Ascending aorta (tissue), 2 donors: ENCODE measurements at places on chromosomes 12 and 14.

DNA sequence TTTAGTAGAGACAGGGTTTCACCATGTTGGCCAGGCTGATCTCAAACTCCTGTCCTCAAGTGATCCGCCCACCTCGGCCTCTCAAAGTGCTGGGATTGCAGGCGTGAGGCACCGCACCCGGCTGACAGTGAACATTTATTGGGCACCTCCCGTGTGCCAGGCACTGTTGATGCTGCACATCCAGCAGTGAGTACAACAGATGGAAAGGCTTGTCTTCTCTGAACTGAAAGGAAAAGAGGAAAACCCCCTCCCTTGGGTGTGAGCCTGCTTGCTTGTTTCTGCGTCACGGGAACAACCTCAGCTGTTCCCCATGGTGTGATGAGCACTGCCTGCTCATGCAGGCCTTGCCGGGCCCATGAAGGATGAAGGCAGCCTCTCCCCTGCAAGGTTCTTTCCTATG, 39.5 kb downstream of the DGLUCY start:
- no peak overlapping the region for H3K27ac ChIP-seq
- H3K36me3 ChIP-seq, result no peaks in the 10 kb centered on the region
- DNase-seq, result no peak
- H3K27me3 ChIP-seq, result no peaks in the 10 kb centered on the region
- no peak overlapping the region for H3K4me3 ChIP-seq

- H3K4me3 ChIP-seq, result no peak overlapping the region
- H3K27me3 ChIP-seq, result no peaks in the 10 kb centered on the region
- H3K27ac ChIP-seq, result no peak overlapping the region
- H3K4me1 ChIP-seq, result no peaks in the 10 kb centered on the region
Measured at GRCh38 chr14:89056394-89056793, 231.9 kb downstream of the TTC8 start.

DNA sequence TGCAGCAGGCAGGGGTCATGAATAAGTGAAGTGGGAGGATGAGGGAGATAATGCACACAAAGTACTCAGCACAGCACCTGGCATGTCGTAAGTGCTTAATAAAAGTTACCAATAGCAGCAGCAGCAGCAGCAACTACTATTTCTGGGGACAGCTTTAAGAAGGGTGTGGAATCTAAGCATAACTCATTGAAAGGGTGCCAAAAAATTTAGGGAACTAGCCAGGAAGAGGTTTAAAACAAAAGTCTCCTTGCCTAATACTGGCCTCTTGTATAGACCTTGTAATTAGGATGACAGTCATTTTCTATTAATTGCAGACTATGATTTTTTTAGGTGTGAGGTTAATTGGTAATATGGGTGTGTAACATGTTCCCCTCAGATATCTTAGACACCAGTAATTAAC, 179.9 kb downstream of the PTPN11 start:
- no peaks in the 10 kb centered on the region for H3K36me3 ChIP-seq
- no peaks in the 10 kb centered on the region for H3K27me3 ChIP-seq
- H3K4me3 ChIP-seq, result no peak overlapping the region

- H3K4me3 ChIP-seq, result no peak overlapping the region
- H3K27ac ChIP-seq, result no peak overlapping the region
- no peaks in the 10 kb centered on the region for H3K36me3 ChIP-seq
- no peaks in the 10 kb centered on the region for H3K27me3 ChIP-seq
Measured at GRCh38 chr14:22210026-22210425, 379.0 kb downstream of the DAD1 start.

- no peak overlapping the region for H3K27ac ChIP-seq
- H3K4me3 ChIP-seq, result no peak overlapping the region
- no peaks in the 10 kb centered on the region for H3K27me3 ChIP-seq
- no peak for DNase-seq
- no peaks in the 10 kb centered on the region for H3K4me1 ChIP-seq
- H3K36me3 ChIP-seq, result no peaks in the 10 kb centered on the region
Measured at GRCh38 chr12:25816637-25817036, 141.8 kb upstream of the RASSF8 start.

GRCh38 chr12:87266305-87266704, 762.9 kb downstream of the C12orf50 start:
- H3K27me3 ChIP-seq, result no peaks in the 10 kb centered on the region
- H3K36me3 ChIP-seq, result no peaks in the 10 kb centered on the region
- no peak for DNase-seq
- no peak overlapping the region for H3K4me3 ChIP-seq

GRCh38 chr14:32525591-32525990, 196.5 kb downstream of the AKAP6 start:
- H3K36me3 ChIP-seq, result no peaks in the 10 kb centered on the region
- H3K4me3 ChIP-seq, result no peak overlapping the region
- DNase-seq, result no peak
- H3K4me1 ChIP-seq, result peaks cover 4% of the 10 kb centered on the region
- H3K27me3 ChIP-seq, result no peaks in the 10 kb centered on the region

GRCh38 chr14:85279407-85279806, 250.5 kb upstream of the FLRT2 start:
- H3K4me1 ChIP-seq, result no peaks in the 10 kb centered on the region
- DNase-seq, result no peak
- no peaks in the 10 kb centered on the region for H3K27me3 ChIP-seq
- H3K27ac ChIP-seq, result no peak overlapping the region
- H3K4me3 ChIP-seq, result no peak overlapping the region

DNA sequence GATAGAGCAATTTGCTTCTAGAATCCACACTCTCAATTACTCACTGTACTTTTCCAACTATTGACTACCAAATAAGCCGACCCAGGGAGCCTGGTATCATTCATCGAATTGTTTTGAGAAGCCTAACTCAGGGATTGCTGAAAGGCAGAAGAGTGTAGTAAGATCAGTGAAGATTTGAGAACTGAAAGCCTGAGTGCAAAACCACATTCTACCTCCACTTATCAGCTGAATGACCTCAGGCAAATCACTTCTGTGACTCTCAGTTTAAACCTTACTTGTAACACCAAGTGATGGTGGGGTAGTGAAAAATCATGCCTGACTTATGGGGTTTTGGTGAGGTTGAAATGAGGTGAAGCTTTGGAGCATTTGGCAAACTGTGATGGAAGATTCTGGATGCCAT, 126.1 kb upstream of the MAX start:
- H3K27me3 ChIP-seq, result no peaks in the 10 kb centered on the region
- H3K4me3 ChIP-seq, result no peak overlapping the region
- no peaks in the 10 kb centered on the region for H3K4me1 ChIP-seq
- H3K36me3 ChIP-seq, result no peaks in the 10 kb centered on the region
- H3K27ac ChIP-seq, result no peak overlapping the region
- no peak for DNase-seq

DNA sequence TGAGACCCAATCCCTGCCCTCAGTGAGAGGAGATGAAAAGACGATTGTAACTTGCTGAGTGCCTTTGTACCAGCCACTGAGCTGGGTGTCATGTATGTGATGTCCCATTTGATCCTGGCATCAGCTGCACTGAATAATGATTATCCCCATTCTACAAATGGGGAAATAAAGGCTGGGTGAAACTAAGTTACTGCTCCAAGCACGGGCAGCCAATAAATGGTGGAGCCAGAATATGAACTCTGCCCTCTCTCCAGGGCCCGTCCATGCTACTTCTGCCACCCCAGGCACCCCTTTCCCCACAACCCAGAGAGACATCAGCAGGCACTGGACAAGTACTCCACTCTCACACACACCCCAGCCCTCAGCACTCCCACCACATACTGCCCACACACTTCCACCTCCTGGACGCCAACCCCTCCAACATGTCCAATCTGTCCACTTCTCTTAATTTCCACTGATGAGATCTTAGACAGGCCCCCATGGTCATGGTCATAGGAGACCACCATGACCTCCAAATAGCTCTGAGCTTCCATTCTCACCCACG, 115.8 kb downstream of the DICER1 start:
- no peak for DNase-seq
- H3K4me1 ChIP-seq, result peaks cover 3% of the 10 kb centered on the region
- H3K4me3 ChIP-seq, result no peak overlapping the region
- no peaks in the 10 kb centered on the region for H3K27me3 ChIP-seq
- no peaks in the 10 kb centered on the region for H3K36me3 ChIP-seq

DNA sequence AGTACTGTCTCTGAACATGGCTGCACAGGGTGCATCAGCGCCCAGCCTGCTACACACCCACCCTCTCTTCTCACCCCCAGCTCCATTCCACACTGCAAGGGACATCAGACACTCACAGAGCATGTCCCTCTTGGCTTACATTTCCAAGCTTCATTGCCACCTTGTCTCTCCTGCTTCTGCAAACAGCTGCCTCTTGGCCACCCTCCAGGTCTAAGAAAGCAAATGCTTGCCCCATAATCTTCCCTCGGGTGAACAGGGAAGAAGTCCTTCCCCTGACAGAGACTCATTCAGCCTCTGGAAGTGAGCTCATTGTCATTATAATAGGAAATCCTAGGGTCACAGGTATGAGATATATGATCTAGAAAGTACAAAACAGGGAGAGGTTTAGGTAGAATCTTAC, 505.2 kb downstream of the RMST start:
- H3K27ac ChIP-seq, result no peak overlapping the region
- H3K27me3 ChIP-seq, result no peaks in the 10 kb centered on the region
- no peaks in the 10 kb centered on the region for H3K36me3 ChIP-seq
- no peak for DNase-seq

- no peaks in the 10 kb centered on the region for H3K27me3 ChIP-seq
- H3K36me3 ChIP-seq, result no peaks in the 10 kb centered on the region
- peaks cover 15% of the 10 kb centered on the region for H3K4me1 ChIP-seq
Measured at GRCh38 chr12:95412482-95413311, 61.3 kb upstream of the METAP2 start.

- H3K27ac ChIP-seq, result no peak overlapping the region
- DNase-seq, result no peak
- no peaks in the 10 kb centered on the region for H3K4me1 ChIP-seq
- no peaks in the 10 kb centered on the region for H3K36me3 ChIP-seq
- H3K4me3 ChIP-seq, result no peak overlapping the region
Measured at GRCh38 chr12:108938247-108938924, 58.5 kb downstream of the DAO start.

DNA sequence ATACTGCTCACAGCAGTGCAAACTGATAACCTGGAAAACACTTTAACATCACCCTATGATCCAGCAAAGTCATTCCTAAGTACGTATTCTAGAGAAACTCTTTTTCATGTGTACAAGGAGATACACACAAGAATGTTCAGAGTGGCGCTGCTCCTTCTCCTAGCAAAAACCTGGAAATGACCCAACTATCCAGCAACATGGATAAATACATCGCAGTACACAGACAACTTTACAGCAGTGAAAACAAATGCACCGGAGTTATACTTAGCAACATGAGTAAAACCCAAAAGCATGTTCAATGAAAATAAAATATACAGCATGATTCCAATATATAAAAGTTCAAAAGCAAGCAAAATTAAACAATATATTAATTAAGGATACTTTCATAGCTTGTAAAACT, 18.7 kb downstream of the SART3 start:
- no peak for DNase-seq
- no peaks in the 10 kb centered on the region for H3K4me1 ChIP-seq
- H3K36me3 ChIP-seq, result peaks cover 44% of the 10 kb centered on the region
- no peak overlapping the region for H3K4me3 ChIP-seq
- H3K27me3 ChIP-seq, result no peaks in the 10 kb centered on the region

DNA sequence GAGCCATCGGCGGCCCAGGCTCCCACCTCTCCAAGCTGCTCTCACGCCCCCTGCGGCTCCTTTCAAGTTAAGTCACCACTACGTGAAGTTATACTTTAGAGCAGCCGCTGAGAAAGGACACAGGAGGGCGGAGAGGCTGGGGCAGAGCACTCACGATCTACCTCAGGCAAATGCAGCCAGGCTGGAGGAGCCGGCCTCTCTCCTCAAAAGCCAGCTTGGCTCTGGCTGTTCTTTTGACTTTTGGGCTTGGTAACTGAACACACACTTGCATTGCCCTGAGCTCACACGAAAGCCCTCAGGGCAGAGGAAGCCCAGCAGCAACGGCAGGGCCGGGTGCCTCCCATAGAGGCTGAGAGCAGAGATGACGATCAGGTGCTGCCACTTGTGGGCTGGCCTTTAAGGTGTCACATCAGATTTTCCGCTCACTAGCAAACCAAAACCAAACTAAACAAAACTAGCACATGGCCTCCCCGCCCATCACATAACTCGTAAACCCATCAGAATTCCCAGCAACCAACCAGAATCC, 75.2 kb downstream of the PITPNM2 start:
- H3K27ac ChIP-seq, result no peak overlapping the region
- no peak overlapping the region for H3K4me3 ChIP-seq
- no peaks in the 10 kb centered on the region for H3K36me3 ChIP-seq
- no peaks in the 10 kb centered on the region for H3K27me3 ChIP-seq
- DNase-seq, result no peak

DNA sequence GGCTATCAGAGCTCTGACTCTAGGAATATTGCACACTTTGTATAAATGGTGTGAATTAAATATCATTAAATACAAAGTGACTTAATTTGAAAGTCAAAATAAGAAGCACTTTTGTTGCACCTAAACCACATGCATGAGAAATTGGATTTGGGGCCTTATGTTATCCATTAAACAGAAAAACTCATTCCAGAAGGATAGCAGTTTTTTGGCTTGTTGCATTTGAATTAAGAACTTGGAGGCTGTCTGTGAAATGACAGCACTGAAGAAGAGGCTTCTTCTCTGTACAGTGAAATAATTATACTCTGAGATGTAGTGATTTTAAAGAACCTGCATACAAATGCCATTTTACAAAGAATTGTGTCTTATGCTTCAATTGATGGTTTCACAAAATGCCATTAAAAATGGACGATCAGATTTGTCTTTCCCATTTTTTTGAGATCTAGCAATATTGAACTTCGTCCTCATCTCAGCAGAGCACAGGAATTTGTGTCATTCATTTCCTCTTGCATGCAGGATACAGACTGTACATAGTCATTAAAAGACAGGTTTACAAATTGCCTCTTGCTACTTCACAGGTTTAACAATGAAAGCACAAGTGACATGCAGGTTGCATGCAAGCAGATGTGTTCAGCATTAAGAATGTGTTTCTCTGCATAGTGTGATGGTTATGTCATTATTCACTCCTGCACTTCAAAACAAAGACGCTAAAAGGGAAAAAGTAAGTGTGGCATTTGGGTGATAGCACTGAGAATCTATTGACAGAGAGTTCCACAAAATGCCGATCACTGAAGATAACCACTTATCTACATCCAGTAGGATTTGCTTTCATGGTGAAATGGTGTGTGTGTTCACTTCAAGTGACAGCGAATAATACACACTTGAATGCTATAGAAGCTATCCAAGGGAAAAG, 35.9 kb upstream of the PYGL start:
- no peaks in the 10 kb centered on the region for H3K27me3 ChIP-seq
- DNase-seq, result no peak
- no peak overlapping the region for H3K4me3 ChIP-seq
- no peak overlapping the region for H3K27ac ChIP-seq

DNA sequence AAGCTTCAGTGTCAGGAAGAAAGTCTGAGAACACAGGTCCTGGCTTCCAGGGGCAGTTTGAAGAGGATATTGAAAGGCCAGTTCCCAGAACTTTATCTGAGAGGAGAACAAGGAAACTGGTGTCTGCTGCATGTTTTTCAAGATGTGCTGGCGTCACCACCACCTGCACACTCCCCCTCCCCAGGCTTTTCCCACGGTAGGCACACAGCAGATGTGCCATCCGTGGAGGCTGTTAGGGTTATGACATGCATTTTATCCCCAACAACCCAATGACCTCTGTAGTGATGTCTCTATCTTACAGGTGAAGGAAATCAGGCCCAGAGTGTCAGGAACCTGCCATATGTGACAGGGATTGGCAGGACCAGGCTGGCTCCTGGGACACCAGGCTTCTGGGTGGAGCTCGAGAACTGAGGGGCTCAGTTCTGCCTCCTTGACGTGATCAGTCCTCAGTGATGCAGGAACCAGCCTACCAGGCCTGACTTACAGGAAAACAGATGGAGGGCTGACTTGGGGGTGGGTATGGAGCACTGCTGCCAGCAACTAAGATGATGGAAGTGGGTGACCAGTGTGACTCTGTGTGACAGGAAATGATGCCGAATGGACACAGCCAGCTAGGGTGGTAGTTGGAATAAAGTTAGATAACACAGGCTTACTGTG, 16.8 kb downstream of the SLC25A47 start:
- H3K4me3 ChIP-seq, result no peak overlapping the region
- H3K27ac ChIP-seq, result peak overlapping the region; percentile 69
- no peak for DNase-seq
- no peaks in the 10 kb centered on the region for H3K27me3 ChIP-seq
